ENCODE measurements at places on chromosomes 11 and 22.
A peak's percentile ranks its signal among the peaks of the same experiment; 100 is the strongest.

GRCh38 chr11:133898770-133899115 is 53.4 kb upstream of the SPATA19 start:
- DNase-seq, result peak; percentile 14

- no peak for DNase-seq
These were observed 75.3 kb upstream of the NCAM1 start for GRCh38 chr11:112885744-112886433.

GRCh38 chr11:119144825-119145486 is 3.9 kb upstream of the ABCG4 start:
- DNase-seq, result no peak

- no peak for DNase-seq
These were observed 22.8 kb downstream of the CASP5 start for GRCh38 chr11:105000167-105000566.

GRCh38 chr11:19861171-19861570 is 148.5 kb downstream of the NAV2 start:
- DNase-seq, result no peak

DNA sequence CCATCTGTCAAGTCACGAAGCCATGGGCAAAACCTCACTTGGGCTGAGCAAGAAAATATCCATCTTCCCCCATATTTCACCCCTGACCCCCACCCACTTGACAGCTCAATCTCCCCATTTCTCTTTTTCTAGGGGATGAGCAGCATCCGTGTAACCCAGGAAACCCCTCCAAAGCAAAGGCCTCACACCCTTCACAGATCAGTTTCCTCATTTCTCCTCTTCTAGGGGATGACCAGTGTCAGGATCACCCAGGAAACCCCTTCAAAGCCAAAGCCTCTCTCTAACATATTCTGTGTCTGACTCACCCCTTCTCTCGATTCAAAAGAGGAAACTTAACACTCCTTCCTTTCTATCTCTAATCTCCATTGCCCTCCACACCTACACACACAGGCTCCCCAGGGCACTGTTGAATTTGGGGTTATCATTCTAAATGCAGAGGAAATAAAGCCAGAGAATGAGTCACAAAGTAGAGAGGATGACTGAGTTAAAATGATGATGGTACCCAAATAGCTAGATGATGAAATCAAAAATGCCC is 439.7 kb downstream of the BUD13 start:
- no peak for DNase-seq

DNA sequence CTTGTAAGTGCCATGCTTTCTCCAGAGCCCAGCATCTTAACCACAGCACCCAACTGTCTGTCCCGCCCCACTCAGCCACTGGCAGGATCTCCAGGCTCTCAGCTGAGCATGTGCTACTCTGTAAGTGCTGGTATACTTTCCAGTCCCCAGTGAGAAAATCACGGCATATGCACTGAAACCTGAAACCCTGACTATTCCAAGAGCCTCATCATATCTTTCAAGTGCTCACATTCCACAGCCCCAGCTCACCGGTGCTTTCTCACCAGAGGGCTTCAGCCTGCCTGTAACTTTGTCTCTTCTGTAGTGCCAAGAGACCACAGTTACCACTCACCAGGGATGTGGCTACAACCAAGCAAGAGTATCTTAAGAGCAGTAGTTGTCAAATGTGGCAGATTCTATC is 24.4 kb upstream of the PAMR1 start:
- DNase-seq, result no peak

DNA sequence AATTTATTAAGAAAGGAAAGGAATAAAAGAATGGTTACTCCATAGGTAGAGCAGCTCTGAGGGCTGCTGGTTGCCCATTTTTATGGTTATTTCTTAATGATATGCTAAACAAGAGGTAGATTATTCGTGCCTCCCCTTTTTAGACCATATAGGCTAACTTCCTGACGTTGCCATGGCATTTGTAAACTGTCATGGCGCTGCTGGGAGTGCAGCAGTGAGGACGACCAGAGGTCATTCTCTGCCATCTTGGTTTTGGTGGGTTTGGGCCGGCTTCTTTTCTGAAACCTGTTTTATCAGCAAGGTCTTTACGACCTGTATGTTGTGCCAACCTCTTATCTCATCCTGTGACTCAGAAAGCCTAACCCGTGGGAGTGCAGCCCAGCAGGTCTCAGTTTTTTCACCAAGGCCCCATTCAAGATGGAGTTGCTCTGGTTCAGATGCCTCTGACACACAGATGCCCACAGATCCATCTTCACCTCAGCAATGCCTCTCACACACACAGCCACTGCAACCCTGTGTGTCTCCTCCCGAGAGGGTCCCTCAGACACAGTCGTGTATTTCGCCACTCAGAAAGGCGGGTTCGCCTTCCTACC is 16.4 kb upstream of the JAM3 start:
- DNase-seq, result no peak

GRCh38 chr11:94910779-94911178 is 62.6 kb downstream of the CWC15 start:
- DNase-seq, result no peak

DNA sequence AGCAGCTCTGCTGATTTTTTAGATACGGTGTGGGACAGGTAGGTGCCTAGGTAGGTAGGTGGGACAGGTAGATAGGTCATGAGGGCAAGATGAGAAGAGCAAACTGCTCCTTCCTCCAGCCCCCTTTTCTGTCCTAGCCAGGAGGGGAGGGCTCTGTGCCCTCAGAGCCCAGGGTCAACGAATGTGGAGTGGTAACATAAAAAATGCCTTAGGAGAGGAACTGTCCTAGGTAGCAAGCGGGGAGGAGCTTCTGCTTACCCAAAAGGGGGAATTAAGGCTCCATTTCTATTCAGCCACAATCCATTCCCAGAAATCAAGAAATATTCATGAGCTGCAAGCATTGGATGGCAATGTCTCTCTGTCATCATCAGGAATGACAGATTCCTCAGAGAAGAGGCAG is 234.8 kb downstream of the GRIK4 start:
- DNase-seq, result no peak

GRCh38 chr11:74978041-74978440 is 10.7 kb upstream of the NEU3 start:
- no peak for DNase-seq

DNA sequence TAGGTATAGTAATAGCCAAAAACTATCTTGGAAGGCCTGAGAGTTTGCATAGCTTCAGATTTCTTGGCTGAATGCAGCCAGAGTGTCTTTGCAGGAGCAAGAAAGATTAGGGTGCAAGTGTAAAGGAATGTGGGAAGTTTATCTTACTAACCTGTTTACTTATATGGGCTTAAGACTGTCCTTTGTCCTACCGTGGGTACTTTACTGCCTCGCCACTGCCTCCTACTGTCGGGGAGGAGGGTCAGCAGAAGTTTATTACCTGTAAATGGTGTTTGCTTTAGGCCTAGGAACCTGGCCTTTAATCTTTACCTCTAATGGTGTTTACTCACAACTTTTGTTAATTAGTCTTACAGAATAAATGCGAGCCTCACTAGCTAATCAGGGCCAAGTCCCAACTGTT is 633.8 kb downstream of the DLG2 start:
- DNase-seq, result no peak

DNA sequence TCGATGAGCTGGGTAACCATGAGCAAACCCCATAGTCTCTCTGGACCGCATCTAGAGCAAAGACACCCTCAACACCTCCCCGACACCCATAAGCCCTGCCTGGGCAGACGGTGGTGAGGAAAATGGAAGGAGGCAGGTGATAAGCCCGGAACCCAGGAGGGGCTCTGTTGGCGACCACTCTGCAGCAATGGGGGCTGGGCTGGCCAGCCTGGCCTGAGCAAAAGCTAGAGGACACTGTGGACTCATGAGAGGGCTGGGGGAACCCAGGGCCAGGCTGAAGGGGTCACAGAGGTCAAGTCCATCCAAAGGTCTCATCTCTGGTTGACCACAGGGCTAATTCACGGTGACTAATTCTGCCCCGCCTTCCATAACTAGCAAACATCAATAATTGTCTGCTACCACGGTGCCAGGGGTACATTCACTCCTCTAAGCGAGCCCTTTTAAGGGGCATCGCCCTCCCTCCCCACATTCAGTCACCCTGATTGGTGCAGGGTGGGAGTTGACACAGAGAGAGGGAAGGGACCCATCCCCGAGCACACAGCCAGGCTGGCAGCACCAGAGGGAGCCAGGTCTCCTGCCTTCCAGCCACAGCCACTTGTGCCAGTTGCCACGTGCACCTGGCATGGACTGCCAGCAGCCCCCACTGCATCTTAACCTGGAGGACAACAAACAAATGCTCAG is 4.0 kb downstream of the PYGM start:
- DNase-seq, result no peak

- DNase-seq, result no peak
These were observed 30.7 kb upstream of the USP47 start for GRCh38 chr11:11810764-11811726.

DNA sequence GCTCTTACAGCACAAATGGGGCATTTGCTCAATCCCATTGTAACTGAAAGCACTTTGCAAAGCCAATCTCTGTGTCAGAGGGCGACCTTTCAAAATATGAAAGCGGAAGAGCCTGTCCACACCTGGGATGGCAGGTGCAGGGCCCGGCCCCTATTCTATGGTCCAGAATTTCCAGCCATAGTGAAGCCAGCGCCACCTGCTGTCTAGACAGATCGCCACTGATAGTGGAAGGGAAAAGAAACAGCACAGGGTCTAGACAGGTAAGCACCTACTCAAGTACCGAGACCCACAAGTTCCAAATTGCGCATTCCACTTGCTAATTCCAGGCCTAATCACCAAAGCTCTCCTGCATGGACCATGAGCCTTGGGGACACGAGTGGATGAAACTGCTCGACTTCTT is 141.4 kb downstream of the NTM start:
- DNase-seq, result no peak

DNA sequence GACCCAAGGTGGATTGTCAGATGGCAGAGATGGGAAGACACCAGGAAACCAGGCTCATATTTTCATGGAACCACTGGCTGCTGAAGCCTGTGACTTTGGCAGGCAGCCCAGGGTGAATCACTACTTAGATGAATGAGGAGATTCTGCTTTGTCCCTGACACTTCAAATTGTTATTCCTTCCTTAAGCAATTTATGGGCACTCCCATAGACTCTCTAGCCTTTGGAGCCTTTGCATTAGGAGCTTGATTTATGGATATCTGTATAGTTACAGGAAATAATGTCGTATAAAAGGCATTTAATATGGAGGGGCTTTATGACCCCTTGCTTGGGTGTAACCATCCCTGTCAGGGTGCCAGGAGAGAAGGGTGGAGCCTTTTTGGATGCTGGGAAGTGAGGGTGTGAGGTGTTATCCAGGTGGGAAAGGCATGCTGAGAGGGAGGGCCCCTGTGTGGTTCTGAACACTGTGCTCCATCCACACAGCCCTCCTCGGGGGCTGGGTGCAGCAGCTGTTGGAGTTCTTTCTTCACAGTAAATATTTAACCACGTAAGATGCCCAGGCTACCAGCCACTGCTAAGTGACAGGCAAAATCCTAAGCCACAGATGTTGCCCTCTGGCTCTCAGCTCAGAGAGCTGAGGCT is 35.3 kb downstream of the IL18 start:
- no peak for DNase-seq

- no peak for DNase-seq
These were observed 109.3 kb downstream of the DDX10 start for GRCh38 chr11:108774037-108774730.

DNA sequence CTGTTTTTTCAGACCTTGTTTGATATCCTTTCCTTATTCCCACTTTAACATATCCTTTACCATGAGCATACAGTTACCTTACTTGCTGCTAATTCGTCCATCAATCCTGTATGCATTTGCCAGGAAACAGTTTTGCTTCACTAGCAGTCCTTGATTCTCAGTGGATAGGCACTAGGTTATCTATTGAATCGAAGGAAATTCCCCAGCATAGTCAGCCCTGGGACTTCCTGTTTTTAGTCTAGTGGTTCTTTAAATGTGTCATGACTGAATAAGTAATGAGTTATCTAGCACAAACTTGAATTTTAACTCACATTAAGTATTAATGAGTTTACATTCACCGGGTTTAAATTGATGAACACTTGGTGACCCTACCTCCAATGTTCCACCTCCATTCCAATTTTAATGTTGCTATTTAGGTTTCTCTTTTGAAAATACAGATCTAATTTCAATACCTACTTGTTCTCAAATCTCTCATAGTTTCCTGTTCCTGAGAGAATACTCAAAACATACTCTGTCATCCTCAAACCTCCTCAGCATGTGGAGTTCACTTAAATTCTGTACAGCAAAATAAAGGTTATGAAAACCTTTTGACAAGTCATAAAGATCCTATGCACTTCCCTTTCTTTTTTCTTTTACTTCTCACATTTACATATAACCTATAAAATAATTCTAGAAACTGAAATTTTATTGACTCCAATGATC is 1375.1 kb upstream of the TENM4 start:
- DNase-seq, result no peak

DNA sequence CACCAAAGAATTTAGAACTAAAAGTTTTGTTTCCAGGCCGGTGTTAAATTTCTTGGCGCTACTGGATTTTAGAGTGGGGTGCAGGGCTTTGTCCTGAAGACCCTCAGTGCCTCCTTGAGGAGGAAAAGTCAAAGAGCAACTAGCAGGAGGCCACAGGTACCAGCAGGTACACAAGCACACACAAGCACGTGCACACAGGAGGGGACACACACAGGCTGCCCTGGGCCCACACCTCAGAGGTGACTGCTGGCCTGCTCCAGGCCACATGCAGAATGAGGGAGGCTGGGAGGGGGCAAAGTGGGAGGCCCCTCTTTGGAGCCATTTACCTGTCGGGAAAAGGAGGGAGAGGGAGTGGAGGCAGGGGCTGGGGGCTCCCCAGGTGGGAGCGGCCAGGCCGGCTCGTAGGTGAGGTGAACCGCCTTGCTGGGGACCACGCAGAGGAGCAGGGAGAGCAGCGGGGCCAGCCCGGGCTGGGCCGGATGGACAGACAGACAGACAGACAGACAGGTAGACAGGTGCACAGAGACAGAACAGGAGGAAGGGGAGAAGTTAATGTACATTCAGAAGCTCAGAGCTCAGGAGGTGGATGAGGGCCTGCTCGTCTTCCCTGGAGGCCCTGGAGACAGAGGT is 12.2 kb downstream of the RAB3IL1 start:
- no peak for DNase-seq

- no peak for DNase-seq
These were observed 330.1 kb upstream of the PLET1 start for GRCh38 chr11:112590764-112591163.

Data from activated T-cell treated with anti-CD3 and anti-CD28 coated beads, Interleukin-2, amount 50 U/mL, for 1 hour (primary cell).